ENCODE measurements at places on chromosomes 5 and 9. TPM values are rescaled to one million over a fixed set of nuclear protein-coding genes. Genes with fewer than 3 reads are reported as not detected.

HAPLN1 gene
- total RNA-seq, result under 0.01 TPM

TMEM252 gene
- total RNA-seq, result not detected

SLC6A7 gene
- total RNA-seq, result not detected

PCDHA11 gene
- 2.0 TPM for total RNA-seq

ZNF658 gene
- total RNA-seq, result 5.9 TPM

ACOT12 gene
- total RNA-seq, result not detected

BSPRY gene
- total RNA-seq, result 0.17 TPM

DOK3 gene
- total RNA-seq, result 4.3 TPM

FGFR4 gene
- total RNA-seq, result 1.3 TPM

TLX3 gene
- total RNA-seq, result not detected

SLC4A9 gene
- 0.54 TPM for total RNA-seq

CDK5RAP2 gene
- 50.3 TPM for total RNA-seq

PHF24 gene
- 0.67 TPM for total RNA-seq

LCN9 gene
- not detected for total RNA-seq

PCDH1 gene
- 41.8 TPM for total RNA-seq

UNC5A gene
- not detected for total RNA-seq

PLPPR1 gene
- total RNA-seq, result 0.33 TPM

FAM151B gene
- 0.73 TPM for total RNA-seq

ORM2 gene
- not detected for total RNA-seq

TPPP gene
- total RNA-seq, result 0.94 TPM

FCN1 gene
- not detected for total RNA-seq

MYMK gene
- not detected for total RNA-seq

PSAT1 gene
- total RNA-seq, result 267 TPM

PRELID2 gene
- total RNA-seq, result 6.9 TPM

TMEM215 gene
- total RNA-seq, result not detected

C9orf72 gene
- total RNA-seq, result 9.2 TPM

NAIF1 gene
- 6.8 TPM for total RNA-seq

SPINK7 gene
- total RNA-seq, result not detected

MEIKIN gene
- total RNA-seq, result not detected

DBH gene
- total RNA-seq, result not detected

SHLD3 gene
- total RNA-seq, result 2.8 TPM

Measured in mammary epithelial cell (primary cell).